Heart left ventricle (tissue), 16 donors: ENCODE measurements at places on chromosomes 5 and 9. TPM values are rescaled to one million over a fixed set of nuclear protein-coding genes. Genes with fewer than 3 reads are reported as not detected.
A peak's percentile ranks its signal among the peaks of the same experiment; 100 is the strongest.

- H3K4me3 ChIP-seq, result no peak overlapping the region
- H3K36me3 ChIP-seq, result no peaks in the 10 kb centered on the region
- DNase-seq, result no peak
- no peaks in the 10 kb centered on the region for H3K4me1 ChIP-seq
- H3K27me3 ChIP-seq, result no peaks in the 10 kb centered on the region
- H3K27ac ChIP-seq, result no peak overlapping the region
Observed at GRCh38 chr5:105905392-105905791, 1765.3 kb downstream of the EFNA5 start.

GRCh38 chr5:67395790-67396418 is 199.3 kb upstream of the CD180 start:
- DNase-seq, result no peak
- no peaks in the 10 kb centered on the region for H3K36me3 ChIP-seq
- no peak overlapping the region for H3K4me3 ChIP-seq

DNA sequence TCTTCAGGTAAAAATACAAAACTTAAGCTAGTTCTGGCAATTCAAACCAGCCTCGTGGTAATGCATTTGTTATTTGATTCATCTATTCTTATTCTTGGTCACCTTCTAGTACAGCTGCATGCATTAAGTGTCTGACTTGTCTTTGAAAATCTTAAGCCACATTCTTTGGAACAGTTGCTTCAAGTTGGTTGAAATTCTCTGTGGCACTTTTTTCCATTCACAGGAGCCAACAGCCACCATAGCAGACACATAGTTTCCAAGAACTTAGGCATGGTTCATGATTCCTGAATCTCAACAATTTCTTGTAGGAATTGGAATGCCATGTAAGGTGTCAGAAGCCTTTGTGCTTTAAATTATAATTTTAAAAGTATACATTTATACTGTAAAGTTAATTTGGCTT is 47.4 kb upstream of the MEF2C start:
- H3K4me3 ChIP-seq, result no peak overlapping the region
- no peak for DNase-seq
- no peak overlapping the region for H3K27ac ChIP-seq

- DNase-seq, result no peak
- H3K4me3 ChIP-seq, result no peak overlapping the region
- peaks cover 3% of the 10 kb centered on the region for H3K4me1 ChIP-seq
- H3K36me3 ChIP-seq, result peaks cover 40% of the 10 kb centered on the region
Observed at GRCh38 chr9:120755044-120755443, 38.2 kb downstream of the FBXW2 start.

GRCh38 chr5:10478436-10478835 is 36.8 kb downstream of the ROPN1L start:
- DNase-seq, result no peak
- no peaks in the 10 kb centered on the region for H3K27me3 ChIP-seq
- H3K4me1 ChIP-seq, result no peaks in the 10 kb centered on the region
- no peaks in the 10 kb centered on the region for H3K36me3 ChIP-seq
- H3K27ac ChIP-seq, result no peak overlapping the region
- H3K4me3 ChIP-seq, result no peak overlapping the region

- H3K4me1 ChIP-seq, result peaks cover 2% of the 10 kb centered on the region
- peak overlapping the region; percentile 97 for H3K27ac ChIP-seq
- peaks cover 27% of the 10 kb centered on the region for H3K36me3 ChIP-seq
Observed at GRCh38 chr5:149416987-149417710, 38.1 kb upstream of the IL17B start.

- H3K36me3 ChIP-seq, result no peaks in the 10 kb centered on the region
- H3K4me1 ChIP-seq, result peaks cover 13% of the 10 kb centered on the region
- DNase-seq, result no peak
- H3K4me3 ChIP-seq, result no peak overlapping the region
Observed at GRCh38 chr9:124724415-124725067, 46.6 kb downstream of the NR6A1 start.

DNA sequence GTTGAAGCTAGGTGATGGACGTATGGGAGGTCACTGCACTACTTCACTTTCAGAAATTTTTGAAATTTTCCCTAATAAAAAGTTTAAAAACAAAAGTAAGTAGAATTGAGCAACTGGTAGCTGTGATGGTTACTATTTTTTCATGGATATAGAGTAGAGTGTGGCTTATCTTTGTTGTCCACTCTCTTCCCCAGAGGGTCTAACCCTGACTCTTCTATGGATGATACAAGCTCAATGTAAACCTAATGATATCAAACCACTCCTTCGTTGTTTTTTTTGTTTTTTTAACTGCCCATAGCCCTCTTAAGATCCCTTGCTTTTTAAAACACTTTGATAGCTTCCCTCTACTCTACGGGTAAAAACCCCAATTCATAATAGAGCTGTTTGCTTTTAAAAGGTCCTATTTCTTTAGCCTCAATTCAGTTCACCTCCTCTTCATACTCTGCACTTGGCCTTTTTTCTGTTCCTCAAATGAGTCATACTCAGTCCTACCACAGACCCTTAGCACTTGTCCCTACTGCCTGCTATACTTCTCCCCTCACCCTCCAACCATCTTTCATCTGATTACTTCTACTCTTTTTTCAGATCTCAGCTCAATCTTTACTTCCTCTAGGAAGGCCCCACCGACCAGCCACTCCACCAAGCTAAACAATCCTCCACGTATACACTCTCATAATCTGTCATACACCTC is 2.6 kb downstream of the HDAC3 start:
- no peak for DNase-seq
- no peak overlapping the region for H3K4me3 ChIP-seq
- peaks cover 27% of the 10 kb centered on the region for H3K4me1 ChIP-seq

DNA sequence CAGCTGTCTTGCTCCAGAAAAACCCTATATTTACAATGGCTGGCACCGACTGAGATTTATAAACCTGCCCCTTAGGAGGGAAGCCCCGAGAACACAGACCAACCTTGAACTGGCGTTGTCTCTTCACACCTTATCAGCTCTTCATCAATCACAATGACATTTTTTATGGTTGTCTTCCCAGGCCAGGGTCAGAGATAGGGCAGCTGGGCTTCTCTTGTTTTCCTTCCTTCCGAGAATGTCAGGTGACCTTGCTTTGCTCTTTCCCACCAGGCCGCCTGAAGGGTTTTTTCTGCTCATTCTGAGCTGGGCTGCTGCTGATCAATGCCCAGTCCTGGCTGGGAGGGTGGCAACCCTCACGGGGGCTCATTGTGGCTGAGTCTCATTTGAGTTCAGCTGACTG is 619.1 kb downstream of the CCDC171 start:
- no peaks in the 10 kb centered on the region for H3K27me3 ChIP-seq
- DNase-seq, result no peak
- no peaks in the 10 kb centered on the region for H3K36me3 ChIP-seq
- H3K4me1 ChIP-seq, result no peaks in the 10 kb centered on the region
- H3K27ac ChIP-seq, result no peak overlapping the region

DNA sequence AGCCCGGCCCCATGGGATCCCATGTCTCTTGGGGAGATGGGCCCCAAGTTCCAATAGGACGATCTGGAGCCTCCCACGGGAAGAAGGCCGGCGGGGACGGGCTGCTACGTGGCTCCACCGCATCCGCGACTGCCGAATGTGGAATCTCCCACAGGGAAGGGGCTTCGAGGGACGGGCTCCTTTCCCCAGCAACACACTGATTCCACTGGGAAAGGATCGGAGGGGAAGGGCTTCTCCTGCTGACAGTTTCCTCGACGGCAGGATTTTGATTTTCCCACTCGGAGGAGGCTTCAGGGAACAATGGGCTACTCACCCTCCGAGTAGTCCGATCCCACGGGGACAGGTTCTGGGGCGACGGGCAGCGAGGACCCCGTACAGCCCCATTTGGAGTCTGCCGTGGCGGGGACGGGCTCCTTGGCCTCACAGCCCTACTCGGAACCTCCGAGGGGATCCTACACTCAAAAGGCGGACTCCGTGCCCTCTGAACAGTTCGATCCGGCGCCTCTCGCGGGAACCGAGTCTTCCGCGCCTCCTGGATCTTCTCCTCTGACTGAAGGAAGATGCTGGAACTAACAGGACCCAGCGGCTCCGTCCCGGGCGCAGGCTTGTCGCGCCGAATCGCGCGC is 1.3 kb downstream of the PROB1 start:
- H3K4me1 ChIP-seq, result peaks cover 62% of the 10 kb centered on the region
- DNase-seq, result no peak
- no peaks in the 10 kb centered on the region for H3K27me3 ChIP-seq
- H3K36me3 ChIP-seq, result no peaks in the 10 kb centered on the region

- H3K27me3 ChIP-seq, result peaks cover 98% of the 10 kb centered on the region
- DNase-seq, result no peak
- H3K36me3 ChIP-seq, result no peaks in the 10 kb centered on the region
- no peak overlapping the region for H3K27ac ChIP-seq
- H3K4me3 ChIP-seq, result no peak overlapping the region
- peaks cover 15% of the 10 kb centered on the region for H3K4me1 ChIP-seq
Observed at GRCh38 chr9:124019771-124020519, 8.4 kb downstream of the LHX2 start.

DNA sequence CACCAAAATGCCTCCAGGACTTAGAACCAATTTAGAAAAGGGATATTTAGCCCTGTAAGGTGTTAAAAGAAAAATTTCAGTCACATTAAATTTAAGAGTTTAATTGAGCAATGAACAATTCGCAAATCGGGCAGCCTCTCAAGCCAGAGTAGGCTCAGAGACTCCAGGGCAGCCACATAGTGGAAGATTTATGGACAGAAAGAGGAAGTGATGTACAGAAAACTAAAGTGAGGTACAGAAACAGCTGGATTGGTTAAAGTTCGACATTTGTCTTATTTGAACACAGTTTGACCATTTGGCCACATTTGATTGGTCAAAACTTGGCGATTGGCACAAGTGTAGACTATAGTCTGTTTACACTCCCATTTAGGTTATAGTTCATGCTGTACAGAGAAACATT is 525.9 kb upstream of the ZNF608 start:
- H3K4me1 ChIP-seq, result peaks cover 7% of the 10 kb centered on the region
- H3K27ac ChIP-seq, result no peak overlapping the region
- no peak for DNase-seq
- no peak overlapping the region for H3K4me3 ChIP-seq
- H3K36me3 ChIP-seq, result no peaks in the 10 kb centered on the region

DNA sequence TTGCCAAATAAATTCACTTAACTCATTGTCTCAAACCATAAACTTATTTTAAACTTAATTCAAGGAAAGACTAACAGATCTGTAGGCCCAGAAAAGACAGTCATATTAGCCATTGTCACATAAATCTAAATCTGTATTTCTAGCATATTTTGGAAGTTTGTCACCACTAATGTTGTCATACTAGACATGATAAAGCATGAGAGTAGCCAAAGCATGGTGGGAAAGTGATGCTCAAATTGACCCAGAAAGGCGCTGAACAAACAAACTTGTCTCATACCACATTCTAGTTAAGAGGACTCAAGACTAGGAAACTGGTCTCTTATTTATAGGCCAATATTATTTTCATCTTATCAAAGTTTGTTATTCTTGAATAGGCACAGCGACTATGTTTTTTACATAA is 99.4 kb downstream of the VCAN start:
- H3K27ac ChIP-seq, result no peak overlapping the region
- no peaks in the 10 kb centered on the region for H3K4me1 ChIP-seq
- peaks cover 30% of the 10 kb centered on the region for H3K36me3 ChIP-seq
- DNase-seq, result no peak

GRCh38 chr5:180439911-180440769 is 54.0 kb upstream of the CNOT6 start:
- H3K4me1 ChIP-seq, result no peaks in the 10 kb centered on the region
- no peak for DNase-seq
- H3K27ac ChIP-seq, result no peak overlapping the region
- no peaks in the 10 kb centered on the region for H3K27me3 ChIP-seq
- no peaks in the 10 kb centered on the region for H3K36me3 ChIP-seq
- H3K4me3 ChIP-seq, result no peak overlapping the region

- H3K36me3 ChIP-seq, result no peaks in the 10 kb centered on the region
- no peak overlapping the region for H3K27ac ChIP-seq
- no peaks in the 10 kb centered on the region for H3K27me3 ChIP-seq
Observed at GRCh38 chr5:11449217-11449616, 455.0 kb downstream of the CTNND2 start.

DNA sequence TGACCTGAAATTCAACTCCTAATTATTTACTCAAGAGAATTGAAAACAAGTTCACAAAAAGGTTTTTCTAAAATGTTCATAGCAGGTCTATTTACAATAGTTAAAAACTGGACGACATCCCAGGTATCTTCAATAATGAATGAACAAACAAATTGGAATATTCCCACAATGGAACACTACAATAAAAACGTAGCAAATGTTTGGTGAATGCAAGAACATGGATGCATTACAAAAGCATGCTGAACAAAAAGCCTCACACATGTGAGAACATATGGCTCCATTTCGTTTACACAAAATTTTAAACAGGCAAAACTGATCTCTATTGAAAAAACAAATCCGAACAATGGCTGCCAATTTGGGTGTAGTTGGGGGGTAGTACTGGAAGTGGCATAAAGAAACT is 669.9 kb downstream of the MTRR start:
- H3K27ac ChIP-seq, result no peak overlapping the region
- H3K4me1 ChIP-seq, result no peaks in the 10 kb centered on the region
- H3K27me3 ChIP-seq, result no peaks in the 10 kb centered on the region
- no peak overlapping the region for H3K4me3 ChIP-seq

- H3K27me3 ChIP-seq, result no peaks in the 10 kb centered on the region
- DNase-seq, result no peak
- no peak overlapping the region for H3K27ac ChIP-seq
- no peaks in the 10 kb centered on the region for H3K4me1 ChIP-seq
- H3K4me3 ChIP-seq, result no peak overlapping the region
Observed at GRCh38 chr5:174402222-174402812, 322.1 kb upstream of the MSX2 start.

GRCh38 chr9:35789541-35789940 is 1.9 kb upstream of the NPR2 start:
- no peak overlapping the region for H3K4me3 ChIP-seq
- peaks cover 41% of the 10 kb centered on the region for H3K4me1 ChIP-seq
- H3K36me3 ChIP-seq, result no peaks in the 10 kb centered on the region
- H3K27ac ChIP-seq, result no peak overlapping the region
- no peak for DNase-seq

- H3K4me3 ChIP-seq, result no peak overlapping the region
- DNase-seq, result no peak
- H3K27me3 ChIP-seq, result no peaks in the 10 kb centered on the region
- peaks cover 2% of the 10 kb centered on the region for H3K36me3 ChIP-seq
- H3K4me1 ChIP-seq, result peaks cover 99% of the 10 kb centered on the region
- H3K27ac ChIP-seq, result peak overlapping the region; percentile 65
Observed at GRCh38 chr5:151151263-151151660, 6.3 kb downstream of the ANXA6 start.

GRCh38 chr5:20041326-20042274 is 53.6 kb upstream of the CDH18 start:
- no peaks in the 10 kb centered on the region for H3K27me3 ChIP-seq
- H3K4me1 ChIP-seq, result no peaks in the 10 kb centered on the region
- DNase-seq, result no peak
- no peak overlapping the region for H3K27ac ChIP-seq

SNCAIP gene
- 7.5 TPM for total RNA-seq

PRDM9 gene
- not detected for total RNA-seq

AK6 gene
- 38.6 TPM for total RNA-seq

ANGPTL2 gene
- 73.3 TPM for total RNA-seq

GABRA1 gene
- total RNA-seq, result not detected

GPR21 gene
- total RNA-seq, result 0.34 TPM

ZNF483 gene
- 1.8 TPM for total RNA-seq

HCN1 gene
- total RNA-seq, result not detected

PSAT1 gene
- total RNA-seq, result 0.73 TPM

AK1 gene
- total RNA-seq, result 586 TPM

HTR4 gene
- total RNA-seq, result not detected

GPRIN1 gene
- total RNA-seq, result 0.70 TPM

LTC4S gene
- 11.1 TPM for total RNA-seq

GABRA6 gene
- not detected for total RNA-seq

SYNPO gene
- total RNA-seq, result 590 TPM
